ENCODE measurements at places on chromosomes 13 and 19.
A peak's percentile ranks its signal among the peaks of the same experiment; 100 is the strongest.

- DNase-seq, result no peak
These were observed 6.4 kb downstream of the DOHH start for GRCh38 chr19:3494051-3494450.

DNA sequence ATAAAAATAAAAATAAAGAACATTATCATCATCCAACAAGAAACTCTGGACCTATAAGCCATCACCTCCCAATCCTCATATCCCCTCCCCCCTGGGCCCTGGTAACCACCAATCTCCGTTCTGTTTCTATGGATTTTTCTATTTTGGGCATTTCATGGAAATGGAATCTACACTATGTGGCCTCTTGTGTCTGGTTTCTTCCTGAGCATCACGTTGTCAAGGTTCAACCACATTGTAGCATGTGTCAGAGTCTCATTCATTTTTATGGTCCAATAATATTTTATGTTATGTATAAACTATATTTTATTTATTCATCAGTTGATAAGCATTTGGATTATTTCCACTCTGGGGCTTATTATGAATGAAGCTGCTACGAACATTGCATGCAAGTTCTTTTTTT, 26.9 kb downstream of the SULT2B1 start:
- no peak for DNase-seq

DNA sequence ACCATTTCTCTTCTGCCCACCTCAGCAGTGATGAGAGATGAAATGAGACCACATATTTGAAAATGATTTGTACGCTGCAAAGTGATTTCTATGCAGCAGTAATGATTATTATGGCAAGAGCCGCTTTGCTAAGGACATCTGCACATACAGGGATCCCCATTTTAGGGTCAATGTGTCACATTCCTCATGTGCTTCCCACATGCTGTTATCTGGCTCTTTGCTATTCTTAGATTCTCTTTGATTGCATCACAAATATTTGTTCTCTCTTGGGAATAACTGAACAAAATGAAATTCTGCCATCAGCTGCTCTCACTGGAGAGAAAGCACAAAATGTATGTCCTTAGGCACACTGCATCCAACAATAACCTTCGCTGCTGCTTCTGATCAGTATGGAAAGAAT, 209.5 kb upstream of the IPO5 start:
- DNase-seq, result no peak

DNA sequence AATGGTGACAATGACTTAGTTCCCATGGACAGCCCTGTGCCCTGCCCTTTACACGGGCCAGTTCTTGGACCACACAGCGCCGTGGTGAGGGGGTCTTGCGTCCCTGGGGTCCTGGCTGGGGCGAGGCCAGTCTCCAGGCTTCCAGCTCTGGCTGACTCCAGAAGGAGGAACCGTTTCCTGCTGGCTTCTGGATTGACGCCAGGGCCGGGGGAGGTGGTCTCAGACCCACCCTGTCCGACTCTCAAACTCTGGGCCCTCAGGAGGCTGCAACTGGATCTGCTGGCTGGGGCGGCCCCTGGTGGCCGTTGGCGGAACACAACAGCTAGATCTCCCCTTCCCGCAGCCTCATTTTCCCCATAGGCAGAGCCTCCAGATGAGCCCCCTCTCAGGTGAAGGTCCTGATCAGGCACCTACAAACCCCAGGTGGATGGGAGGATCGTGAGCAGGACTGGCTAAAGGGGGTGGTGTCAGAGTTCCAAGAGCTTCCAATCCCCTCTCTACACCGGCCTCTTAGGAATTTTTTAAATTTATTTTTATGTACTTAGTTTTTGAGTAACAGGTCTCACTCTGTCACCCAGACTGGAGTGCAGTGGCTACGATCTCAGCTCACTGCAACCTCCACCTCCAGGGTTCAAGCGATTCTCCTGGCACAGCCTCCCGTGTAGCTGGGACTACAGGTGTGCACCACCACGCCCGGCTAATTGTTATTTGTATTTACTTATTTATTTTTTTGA, 8.0 kb downstream of the CCDC194 start:
- DNase-seq, result peak; percentile 30

- DNase-seq, result no peak
These were observed 88.6 kb downstream of the DCT start for GRCh38 chr13:94390881-94391280.

GRCh38 chr13:44040818-44041100, 161.1 kb downstream of the LACC1 start:
- no peak for DNase-seq

DNA sequence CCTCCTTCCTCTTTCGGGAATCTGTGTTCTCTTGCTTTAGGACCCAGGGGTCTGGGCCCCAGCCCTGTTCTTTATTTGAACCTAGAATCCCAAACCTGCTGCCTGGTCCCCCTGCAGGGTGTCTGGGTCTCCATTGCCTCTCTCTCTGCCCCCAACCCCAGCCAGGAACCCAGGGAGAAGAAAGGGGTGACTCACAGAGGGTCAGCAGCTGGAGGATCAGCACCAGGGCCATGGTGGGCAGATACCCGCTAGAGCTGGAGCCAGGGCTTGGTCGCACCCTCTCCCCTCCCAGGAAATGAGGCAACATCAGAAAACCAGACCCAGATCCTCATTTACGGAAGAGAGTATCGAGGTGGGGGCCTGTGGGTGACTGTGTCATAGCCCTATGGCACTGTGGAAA, at the start of gene OSCAR:
TSS of gene OSCAR (minus strand) at position 243 of the 400 bp plus-strand sequence. CDS start at position 232, 11 bp downstream.
- DNase-seq, result no peak

DNA sequence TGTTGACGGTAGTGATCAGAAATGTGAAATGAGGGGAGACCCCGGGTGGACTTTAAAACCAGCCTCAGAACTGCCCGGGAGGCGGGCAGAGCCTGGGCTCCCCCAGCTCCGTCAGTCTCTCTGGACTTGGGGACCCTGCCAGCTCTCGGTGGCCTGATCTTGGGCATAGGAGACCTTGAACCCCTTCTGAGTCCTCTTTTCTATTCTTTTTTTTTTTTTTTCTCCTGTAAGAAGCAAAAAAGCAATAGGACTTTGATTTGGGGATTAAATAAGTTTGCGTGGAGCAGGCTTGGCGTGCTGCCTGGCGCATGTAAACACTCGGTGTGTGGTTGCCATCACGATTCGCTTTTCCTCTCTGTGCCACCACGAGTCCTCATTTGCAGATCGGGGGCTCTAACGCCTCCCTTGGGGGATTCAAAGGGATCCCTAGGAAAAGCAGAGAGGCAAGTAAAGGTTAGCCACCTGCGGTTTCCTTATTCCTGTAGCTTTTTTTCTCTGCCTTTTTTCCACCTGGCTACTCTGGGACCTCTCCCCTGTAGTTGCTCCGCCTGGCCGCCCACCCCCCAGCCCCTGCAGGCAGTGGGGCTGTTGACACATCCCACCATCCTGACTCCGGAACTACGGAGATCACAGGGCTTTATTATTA, 1.3 kb downstream of the SAFB start:
- no peak for DNase-seq

Data from hypothalamus (tissue), 51 donors.